ENCODE measurements at places on chromosomes 12 and 14.

GRCh38 chr14:67759916-67760315 is 56.5 kb downstream of the ZFYVE26 start:
- no peak for DNase-seq

DNA sequence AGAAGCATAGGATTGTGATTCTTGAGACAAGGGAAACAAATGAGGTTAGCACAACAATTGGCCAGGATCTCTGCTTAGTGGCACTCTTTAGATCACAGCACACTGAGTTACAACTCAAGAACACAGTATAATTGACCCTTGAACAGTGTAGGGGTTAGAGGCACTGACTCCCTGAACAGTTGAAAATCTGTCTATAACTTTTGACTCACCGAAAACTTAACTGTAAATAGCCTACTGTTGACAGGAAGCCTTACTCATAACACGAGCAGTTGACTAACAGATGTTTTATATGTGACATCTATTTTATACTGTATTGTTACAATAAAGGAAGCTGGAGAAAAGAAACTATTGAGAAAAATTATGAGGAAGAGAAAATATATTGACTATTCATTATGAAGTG is 296.1 kb downstream of the RERGL start:
- no peak for DNase-seq

DNA sequence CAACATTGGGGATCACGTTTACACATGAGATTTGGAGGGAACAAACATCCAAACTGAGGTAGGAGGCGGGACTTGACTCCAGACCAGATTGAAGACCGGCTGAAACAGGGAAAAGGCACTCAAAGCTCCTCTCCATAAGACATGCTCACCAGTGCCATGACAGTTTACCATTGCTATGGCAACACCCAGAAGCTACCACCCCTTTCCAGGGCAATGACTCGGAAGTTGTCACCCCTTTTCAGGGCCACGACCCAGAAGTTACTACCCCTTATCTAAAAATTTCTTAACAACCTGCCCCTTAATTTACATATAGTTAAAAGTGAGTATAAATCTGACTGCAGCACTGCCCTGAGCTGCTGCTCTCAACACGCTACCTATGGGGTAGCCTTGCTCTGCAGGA is 34.1 kb downstream of the TMEM233 start:
- no peak for DNase-seq

GRCh38 chr12:54980341-54980740 is 4.2 kb downstream of the TESPA1 start:
- DNase-seq = no peak

DNA sequence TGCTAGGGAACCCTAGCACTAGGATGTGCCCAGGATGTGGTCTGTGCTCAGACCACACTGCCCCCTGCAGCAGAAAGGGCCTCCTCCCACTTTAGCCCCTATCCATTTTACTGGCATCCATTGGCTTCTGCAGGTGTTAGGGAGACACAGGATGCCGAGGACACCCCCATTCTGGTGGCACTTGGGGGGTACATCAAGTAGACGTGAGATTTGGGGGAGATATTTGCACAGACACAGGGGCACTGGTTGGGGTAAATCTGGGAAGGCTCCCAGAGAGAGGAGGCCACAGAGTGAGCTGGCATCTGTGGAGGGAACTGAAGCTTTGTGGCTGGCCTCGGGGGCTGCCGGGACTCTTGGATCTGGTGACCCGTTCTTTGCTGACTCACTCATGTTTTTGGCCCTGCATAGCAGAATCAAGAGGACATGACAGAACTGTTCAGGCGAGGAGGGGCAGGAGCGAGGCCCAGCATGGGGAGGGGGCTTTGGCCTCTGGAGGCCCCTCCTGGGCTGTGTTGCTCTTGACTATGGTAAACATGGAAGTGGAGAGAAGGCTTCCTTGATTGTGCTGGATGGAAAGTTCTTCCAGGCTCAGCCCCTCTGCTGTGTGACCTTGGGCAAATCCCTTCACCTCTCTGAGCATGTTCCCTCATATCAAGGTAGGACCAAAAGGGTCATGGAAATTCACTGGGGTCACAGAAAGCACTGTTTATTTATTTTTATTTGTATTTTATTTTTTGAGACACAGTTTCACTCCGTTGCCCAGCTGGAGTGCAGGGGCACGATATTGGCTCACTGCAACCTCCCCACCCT is 1.8 kb downstream of the PLBD2 start:
- no peak for DNase-seq

GRCh38 chr12:14156606-14157005 is 175.2 kb upstream of the GRIN2B start:
- no peak for DNase-seq

GRCh38 chr14:60972295-60972694 is 8.6 kb downstream of the TRMT5 start:
- no peak for DNase-seq

DNA sequence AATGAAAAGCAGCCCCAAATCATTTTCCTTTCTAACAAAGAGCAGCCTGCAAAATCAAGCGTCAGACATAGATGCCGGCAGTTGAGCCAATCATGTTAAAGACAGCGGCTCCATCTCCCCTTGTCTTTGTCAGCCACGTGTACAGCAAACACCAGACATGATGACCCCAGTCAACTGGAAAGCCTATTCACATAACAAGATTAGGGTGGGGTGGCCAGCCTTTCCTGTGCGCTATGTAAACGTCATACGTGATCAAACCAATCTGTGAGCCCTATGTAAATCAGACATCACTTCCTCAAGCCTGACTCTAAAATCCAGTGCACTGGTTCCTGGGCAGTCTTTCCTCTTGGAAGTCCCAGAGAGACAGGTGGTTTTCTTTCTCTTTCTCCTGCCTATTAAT is 9.9 kb upstream of the FICD start:
- DNase-seq = no peak

GRCh38 chr12:101795013-101795412 is 35.7 kb downstream of the GNPTAB start:
- no peak for DNase-seq

DNA sequence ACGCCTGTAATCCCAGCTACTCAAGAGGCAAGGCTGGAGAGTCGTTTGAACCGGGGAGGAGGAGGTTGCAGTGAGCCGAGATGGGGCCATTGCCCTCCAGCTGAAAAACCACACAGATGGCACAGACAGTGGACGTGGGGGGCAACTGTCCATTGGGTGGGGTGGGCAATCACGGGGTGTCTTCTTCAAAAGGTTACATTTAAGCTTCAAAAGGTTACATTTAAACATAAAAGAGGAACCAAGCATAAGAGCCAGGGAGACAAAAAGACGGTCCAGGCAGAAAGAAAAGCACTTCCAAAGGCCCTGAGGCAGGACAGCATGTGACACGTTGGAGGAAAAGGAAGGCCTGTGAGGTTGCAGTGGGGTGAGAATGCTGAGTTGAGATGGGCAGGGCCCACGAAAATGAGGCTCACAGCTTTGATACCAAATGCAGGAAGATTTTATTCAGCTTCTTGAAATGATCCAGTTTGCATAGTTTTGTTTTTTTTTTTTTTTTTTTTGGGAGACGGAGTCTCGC is 10.7 kb downstream of the SCARB1 start:
- no peak for DNase-seq

DNA sequence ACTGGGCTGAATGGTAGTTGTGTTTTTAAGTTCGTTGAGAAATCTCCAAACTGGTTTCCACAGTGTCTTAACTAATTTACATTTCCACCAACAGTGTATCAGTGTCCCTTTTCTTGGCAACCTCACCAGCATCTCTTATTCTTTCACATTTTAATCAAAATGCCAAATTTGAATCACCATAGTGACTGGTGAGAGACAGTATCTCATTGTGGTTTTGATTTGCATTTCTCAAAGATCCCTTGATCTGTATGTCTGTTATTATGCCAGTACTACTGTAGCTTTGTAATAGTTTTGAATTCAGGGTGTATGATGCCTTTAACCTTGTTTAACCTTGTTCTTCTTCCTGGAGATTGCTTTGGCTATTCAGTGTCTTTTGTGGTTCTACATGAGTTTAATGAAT is 2.2 kb upstream of the EIF2S3B start:
- no peak for DNase-seq

DNA sequence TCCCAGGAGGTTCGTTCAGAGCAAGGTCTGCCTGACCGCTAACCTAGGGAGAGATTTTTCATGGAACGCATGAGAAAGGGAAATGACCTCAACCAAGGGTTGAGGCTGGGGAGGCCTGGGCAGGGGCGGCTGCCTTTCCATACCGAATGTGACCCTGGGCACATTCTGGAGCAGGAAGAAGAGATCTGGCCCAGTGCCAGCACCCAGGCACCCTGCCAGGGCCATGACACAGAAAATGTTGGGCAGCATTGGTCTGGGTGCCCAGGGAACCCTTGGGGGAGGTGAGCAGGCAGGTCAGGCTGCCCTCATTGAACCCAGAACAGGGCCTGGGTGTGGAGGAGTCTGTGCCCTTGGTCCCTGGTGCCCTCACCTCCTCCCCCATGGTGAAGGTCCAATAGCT is 106.8 kb downstream of the CALM1 start:
- DNase-seq = no peak

DNA sequence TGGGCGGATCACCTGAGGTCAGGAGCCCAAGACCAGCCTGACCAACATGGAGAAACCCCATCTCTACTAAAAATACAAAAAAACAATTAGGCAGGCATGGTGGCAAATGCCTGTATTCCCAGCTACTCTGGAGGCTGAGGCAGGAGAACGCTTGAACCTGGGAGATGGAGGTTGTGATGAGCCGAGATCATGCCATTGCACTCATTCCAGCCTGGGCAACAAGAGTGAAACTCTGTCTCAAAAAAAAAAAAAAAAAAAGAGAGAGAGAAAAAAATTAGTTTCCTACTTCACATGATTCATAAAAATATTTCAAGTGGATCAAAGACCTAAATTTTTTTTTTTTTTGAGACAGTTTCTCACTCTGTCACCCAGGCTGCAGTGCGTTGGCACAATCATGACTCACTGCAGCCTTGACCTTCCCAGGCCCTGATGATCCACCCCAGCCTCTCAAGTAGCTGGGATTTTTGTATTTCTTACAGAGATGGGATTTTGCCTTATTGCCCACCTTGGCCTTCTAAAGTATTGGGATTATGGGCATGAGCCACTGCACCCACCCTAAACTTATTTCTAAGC is 24.9 kb downstream of the FCF1 start:
- no peak for DNase-seq

DNA sequence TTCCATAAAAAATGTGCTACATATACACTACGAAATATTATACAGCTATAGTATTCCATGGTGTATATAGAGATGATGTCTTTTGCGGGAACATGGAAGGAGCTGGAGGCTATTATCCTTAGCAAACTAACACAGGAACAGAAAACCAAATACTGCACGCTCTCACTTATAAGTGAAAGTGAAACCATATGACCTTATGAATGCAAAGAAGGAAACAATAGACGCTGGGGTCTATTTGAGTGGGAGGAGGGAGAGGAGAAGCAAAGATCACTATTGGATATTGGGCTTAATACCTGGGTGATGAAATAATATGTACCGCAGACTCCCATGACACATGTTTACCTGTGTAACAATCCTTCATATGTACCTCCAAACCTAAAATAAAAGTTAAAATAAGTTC is 142.8 kb downstream of the LRFN5 start:
- no peak for DNase-seq

- no peak for DNase-seq
Observed at GRCh38 chr12:17588968-17589367, 501.0 kb downstream of the RERGL start.

DNA sequence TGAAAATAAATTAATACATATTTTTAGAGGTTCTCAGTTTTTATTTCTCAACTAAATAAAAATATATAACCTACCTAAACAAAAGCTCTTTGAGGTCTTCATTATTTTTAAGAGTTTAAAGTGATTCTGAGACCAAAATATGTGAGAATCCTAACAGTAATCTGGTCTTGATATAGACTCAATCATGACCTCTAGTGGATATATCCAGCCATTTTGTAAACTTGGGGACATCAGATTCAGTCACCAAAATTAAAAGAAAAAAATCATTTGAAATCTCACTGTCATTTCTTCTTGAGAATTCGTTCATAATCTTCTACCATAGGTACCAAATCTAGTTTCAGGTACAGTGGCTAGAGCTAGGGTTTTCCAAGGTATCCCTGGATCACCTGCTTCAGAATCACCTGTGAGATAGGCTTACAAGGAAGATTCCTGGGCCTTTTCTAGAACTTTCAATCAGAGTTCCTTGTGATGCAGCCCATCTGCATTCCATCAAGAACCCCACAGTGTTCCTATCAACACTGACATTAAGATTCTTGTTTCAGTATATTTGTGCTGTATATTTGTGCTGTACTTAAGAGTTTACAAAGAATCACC is 214.9 kb downstream of the ADAMTS20 start:
- DNase-seq = no peak

DNA sequence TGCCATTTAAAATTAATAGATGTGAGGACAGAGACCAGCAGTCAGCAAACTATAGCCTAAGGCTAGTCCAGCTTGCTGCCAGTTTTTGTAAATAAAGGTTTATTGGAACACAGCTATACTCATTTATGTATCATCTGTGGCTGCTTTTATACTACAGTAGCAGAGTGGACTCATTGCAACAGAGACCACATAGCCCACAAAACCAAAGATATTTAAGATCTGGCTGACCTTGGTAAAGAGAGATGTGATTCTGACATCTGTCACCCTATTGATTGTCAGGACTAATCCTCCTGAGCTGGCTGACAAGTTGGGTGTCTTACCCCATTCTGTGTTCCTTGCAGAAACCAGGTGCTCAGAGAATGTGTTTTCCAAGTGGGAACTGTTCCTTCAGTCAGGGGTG is 99.9 kb downstream of the BEGAIN start:
- no peak for DNase-seq

DNA sequence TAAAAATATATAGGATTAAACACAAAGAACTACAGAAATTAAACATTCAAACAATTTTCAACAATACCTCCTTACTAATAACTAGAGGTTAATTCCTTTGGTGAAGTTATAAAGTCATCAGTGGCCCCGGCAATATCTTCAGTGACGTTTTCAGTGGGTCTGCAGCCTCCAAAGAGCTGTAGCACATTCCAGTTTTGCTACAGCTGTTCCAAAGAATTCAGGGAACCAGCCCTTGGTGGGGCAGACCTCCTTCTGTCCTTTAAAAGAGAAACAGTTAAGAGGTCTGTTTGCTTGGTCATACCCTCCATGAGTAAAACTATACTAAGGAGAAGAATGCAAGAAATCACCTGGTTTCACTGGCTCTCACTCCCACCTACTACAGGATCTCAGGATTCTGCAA is 99.2 kb upstream of the ZDHHC17 start:
- DNase-seq = no peak

DNA sequence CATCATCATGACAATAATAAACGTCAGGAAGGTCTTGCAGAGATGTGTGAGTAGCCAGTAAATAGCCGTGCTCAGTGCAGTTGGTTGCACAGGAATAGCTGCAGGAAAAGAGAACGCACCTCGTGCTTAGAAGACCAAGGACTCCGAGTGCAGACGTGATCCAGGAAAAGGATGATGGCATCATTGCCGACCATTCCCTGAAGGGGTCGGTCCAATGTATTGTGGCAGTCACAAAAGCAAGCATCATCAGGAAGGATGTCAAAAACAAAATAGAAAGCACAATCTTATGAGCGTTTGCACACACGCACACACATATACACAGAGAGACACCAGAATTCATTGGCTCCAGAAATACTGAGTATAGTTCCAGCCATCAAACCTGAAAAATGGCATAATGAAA is 12.8 kb downstream of the DUSP6 start:
- DNase-seq = no peak

- no peak for DNase-seq
Observed at GRCh38 chr12:106601031-106601430, 18.2 kb downstream of the RFX4 start.
